Fibroblast of lung (primary cell): ENCODE measurements at places on chromosomes 2 and 18. TPM values are rescaled to one million over a fixed set of nuclear protein-coding genes. Genes with fewer than 3 reads are reported as not detected.

- no peak overlapping the region for H3K27ac ChIP-seq
- no peaks in the 10 kb centered on the region for H3K36me3 ChIP-seq
- no peaks in the 10 kb centered on the region for H3K27me3 ChIP-seq
- no peak overlapping the region for H3K4me3 ChIP-seq
These were observed 6.8 kb downstream of the ESCO1 start for GRCh38 chr18:21593540-21594257.

- H3K27me3 ChIP-seq = no peaks in the 10 kb centered on the region
- no peaks in the 10 kb centered on the region for H3K36me3 ChIP-seq
- no peak overlapping the region for H3K4me3 ChIP-seq
- no peaks in the 10 kb centered on the region for H3K4me1 ChIP-seq
- H3K27ac ChIP-seq = no peak overlapping the region
These were observed 1157.4 kb downstream of the RPIA start for GRCh38 chr2:89848763-89849368.

DNA sequence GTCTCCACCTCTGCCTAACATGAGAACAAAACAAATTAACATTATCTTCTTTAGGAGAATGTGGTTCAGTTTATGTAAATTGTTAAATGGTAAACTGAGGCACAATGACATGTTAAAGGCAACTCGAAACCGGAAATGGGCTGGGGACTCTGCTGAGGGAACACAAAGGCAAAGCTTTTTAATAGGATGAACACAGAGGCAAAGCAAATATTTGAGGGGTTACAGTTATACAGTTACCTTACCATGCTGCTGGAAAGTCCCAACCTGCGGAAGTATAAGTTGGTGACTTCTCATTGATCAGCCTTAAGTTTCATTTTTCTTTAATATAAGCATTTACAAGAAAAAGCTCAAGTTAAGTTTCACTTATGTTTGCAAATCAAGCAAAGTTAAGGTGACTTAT is 195.0 kb downstream of the DLGAP1 start:
- H3K4me1 ChIP-seq = no peaks in the 10 kb centered on the region
- no peaks in the 10 kb centered on the region for H3K36me3 ChIP-seq
- no peaks in the 10 kb centered on the region for H3K27me3 ChIP-seq
- H3K4me3 ChIP-seq = no peak overlapping the region

The ARHGAP25 gene
- 3.1 and 5.8 TPM in 2 replicates for total RNA-seq
